ENCODE measurements at places on chromosomes 12 and 14. TPM values are rescaled to one million over a fixed set of nuclear protein-coding genes. Genes with fewer than 3 reads are reported as not detected.
A peak's percentile ranks its signal among the peaks of the same experiment; 100 is the strongest.

Gene AKAP5
- 0.72 TPM for total RNA-seq

Gene LMO3
- total RNA-seq, result 1.7 TPM

Gene SELPLG
- 3.2 TPM for total RNA-seq

Gene RNU4-1
- under 0.01 TPM for total RNA-seq

GRCh38 chr12:121358073-121358472, 5.9 kb upstream of the ANAPC5 start:
- DNase-seq, result no peak

- DNase-seq, result no peak
These were observed 12.7 kb downstream of the ASB2 start for GRCh38 chr14:93963692-93964091.

- DNase-seq, result no peak
These were observed 25.0 kb downstream of the LARP4 start for GRCh38 chr12:50425589-50426258.

GRCh38 chr14:58060898-58061297, 91.1 kb downstream of the ARMH4 start:
- no peak for DNase-seq

DNA sequence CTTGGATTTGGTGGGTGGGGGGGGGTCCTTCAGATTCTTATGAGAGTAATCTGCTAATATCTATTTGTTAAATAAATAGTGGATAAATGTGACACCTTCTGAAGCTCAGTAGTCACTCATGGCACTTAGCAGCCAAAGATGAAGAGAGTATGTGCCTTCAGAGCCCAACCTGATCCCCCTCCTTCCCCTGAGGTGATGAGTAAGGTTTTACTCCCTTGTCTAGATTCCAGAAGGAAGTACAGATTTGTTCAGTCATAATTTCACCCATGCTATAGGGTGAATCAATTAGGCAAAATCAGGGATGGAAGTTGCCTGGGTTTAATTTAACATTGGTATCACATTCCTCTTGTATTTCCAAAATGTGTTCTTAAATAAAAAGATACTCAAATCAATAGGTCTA, 340.3 kb upstream of the ATP2B1 start:
- no peak for DNase-seq

- no peak for DNase-seq
These were observed 34.4 kb upstream of the P2RX4 start for GRCh38 chr12:121175383-121176119.

DNA sequence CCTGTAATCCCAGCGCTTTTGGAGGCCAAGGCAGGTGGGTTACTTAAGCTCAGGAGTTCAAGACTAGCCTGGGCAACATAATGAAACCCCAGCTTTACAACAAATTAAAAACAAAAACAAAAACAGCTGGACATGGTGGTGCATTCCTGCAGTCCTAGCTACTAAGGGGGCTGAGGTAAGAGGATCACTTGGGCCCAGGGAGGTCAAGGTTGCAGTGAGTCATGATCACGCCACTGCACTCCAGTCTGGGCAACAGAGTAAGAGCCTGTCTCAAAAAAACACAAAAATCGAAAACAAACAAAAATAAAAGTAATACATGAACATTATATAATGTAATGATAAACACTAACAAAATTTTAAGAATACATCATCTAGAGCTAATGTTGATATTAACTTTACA, 46.2 kb upstream of the GRIP1 start:
- DNase-seq, result no peak

- no peak for DNase-seq
These were observed 13.2 kb downstream of the KCNH5 start for GRCh38 chr14:63032076-63032475.

DNA sequence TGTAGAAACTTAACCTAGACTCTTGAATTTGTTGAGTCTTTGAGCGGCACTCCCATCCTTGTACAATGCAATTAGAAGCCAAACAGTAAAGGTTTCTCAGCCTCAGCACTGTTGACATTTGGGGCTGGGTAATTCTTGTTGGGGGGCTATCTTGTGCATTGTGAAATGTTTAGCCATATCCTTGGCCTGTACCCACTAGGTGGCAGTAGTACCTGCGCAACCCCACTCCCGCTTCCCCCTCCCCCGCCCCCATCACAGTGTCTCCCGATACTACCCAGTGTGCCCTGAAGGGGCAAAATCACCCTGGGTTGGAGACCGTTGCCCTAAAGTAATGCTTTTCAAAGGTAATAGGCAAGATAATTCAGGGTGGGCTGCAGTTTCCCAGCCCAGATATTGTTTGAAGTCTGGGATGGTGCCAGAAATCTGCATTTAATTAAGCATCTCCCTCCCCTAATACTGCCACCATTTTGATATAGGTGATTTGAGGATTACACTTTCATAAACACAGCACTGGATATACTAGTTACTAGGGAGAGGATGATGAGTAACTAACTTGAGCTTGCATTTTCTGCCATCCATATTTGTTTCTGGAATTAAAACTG, 1.8 kb downstream of the COX6A1 start:
- DNase-seq, result peak; percentile 54

DNA sequence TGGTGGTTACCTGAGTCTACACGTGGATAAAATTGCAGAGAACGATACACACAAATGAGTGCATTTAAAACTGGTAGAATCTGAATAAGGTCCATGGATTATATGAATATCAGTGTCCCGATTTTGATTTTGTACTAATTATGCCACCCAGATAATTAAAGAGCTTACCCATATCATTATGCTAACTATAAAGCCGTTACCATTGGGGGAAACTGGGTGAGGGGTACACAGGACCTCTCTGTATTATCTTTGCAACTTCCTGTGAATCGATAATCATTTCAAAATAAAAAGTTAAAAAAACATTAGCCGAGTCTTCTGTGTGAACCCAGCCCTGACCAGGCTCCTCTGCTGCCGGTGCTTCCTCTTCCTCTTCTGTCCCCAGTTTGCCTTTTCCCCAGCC, 107.1 kb downstream of the SMOC1 start:
- DNase-seq, result no peak
